ENCODE measurements at places on chromosomes 3 and 15. TPM values are rescaled to one million over a fixed set of nuclear protein-coding genes. Genes with fewer than 3 reads are reported as not detected.

GRCh38 chr3:184039414-184039813 is 7.9 kb downstream of the HTR3D start:
- DNase-seq: no peak

DNA sequence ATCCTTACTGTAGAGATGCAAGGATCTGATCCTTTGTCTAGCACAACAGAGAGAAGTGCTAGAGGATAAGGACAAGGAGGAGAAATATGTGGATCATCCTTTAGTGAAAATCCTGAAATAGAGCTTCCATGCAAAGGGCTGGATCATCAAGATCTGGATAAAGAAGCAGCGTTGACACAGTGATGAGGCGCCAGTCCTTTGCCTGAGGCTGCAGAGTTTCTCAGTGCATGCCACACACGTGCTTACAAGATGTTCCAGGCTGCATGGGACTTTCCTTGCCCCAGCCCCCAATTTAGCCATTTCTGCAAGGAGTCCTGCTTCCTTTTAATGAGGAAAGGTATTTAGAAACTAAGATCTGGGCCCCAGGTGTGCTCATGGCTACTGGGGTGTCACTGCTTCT is 7.2 kb upstream of the ABTB1 start:
- DNase-seq: no peak

- DNase-seq: no peak
These were observed 102.9 kb upstream of the ABHD17C start for GRCh38 chr15:80591938-80592825.

- no peak for DNase-seq
These were observed 27.1 kb downstream of the DNAJC13 start for GRCh38 chr3:132444383-132444782.

DNA sequence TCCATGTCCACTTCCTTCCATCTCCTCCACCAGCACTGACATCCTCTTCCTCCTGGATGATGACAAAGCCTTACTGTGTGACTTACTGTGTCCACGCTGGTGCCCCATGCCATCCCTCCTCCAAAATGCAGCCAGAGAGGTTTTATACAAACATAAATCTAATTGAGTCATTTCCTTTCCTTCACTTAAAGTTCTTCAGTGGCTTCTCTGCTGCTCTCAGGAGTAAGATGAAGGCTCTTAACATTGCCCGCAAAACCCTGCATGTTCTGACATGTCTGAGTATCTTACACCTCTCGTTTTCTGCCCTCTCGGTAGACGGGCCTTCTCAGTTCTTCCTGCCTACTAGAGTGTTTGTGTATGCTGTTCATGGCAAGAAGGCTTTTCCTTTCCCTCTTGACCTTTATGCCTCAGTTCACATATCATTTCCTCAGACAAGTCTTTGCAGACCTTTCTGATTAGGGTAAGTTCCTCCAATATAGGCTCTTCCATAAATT is 175.5 kb downstream of the CFAP20DC start:
- no peak for DNase-seq

- no peak for DNase-seq
These were observed 12.8 kb downstream of the ATRIP start for GRCh38 chr3:48459331-48459730.

DNA sequence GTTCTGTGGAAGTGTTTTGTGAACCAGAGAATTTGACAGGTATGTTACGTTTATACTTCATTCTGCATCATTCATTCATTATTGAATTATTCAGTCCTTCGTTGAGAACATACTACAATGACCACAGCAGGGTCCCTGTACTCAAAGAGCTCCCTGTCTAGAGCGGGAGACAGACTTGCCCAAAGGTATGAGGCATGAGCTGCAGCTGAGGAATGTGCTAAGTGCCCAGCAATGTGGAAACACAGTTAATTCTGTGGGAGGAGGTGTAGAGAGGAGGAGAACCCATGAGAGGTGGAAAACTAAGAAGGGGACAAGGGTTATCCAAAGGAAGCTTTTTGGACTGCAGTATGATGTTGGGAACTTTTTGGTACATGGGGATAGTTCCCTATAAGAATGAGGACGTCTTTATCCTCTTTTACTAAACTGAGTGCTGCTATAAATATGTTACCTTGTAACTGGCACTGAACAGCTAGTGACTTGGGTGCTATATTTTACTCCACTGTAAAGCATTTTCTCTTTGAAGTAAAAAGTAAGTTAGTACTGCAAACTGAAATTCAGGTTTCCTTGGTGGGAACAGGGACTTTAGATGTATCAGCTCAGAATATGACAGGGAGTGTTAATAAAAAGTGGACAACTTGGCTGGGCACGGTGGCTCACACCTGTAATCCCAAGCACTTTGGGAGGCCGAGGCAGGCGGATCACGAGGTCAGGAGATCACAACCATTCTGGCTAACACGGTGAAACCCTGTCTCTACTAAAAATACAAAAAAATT is 5.7 kb downstream of the SMAD3 start:
- DNase-seq: no peak

- no peak for DNase-seq
These were observed 31.6 kb upstream of the FAM174B start for GRCh38 chr15:92687195-92687602.

GRCh38 chr3:67854663-67855062 is 200.3 kb upstream of the SUCLG2 start:
- DNase-seq: no peak

- no peak for DNase-seq
These were observed 2.1 kb downstream of the CHST13 start for GRCh38 chr3:126525853-126526667.

DNA sequence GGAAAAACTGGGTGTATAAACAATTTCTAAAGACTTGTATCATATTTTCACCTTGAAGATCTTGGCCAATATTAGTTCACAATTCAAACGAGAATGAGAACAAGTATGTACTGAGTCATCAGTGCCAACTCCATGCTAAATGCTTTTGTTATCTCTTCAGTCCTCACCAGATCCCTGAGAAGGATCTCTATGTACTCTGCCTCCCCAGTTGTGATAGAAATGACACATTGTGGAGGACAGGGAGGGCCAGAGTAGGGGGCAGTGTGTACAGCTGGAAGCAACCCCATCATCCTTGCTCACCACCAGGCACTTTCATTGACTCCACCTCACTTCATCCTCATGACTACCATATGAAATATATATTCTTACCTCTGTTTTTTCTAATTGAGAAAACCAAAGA is 353.7 kb upstream of the SOX2 start:
- DNase-seq: no peak

DNA sequence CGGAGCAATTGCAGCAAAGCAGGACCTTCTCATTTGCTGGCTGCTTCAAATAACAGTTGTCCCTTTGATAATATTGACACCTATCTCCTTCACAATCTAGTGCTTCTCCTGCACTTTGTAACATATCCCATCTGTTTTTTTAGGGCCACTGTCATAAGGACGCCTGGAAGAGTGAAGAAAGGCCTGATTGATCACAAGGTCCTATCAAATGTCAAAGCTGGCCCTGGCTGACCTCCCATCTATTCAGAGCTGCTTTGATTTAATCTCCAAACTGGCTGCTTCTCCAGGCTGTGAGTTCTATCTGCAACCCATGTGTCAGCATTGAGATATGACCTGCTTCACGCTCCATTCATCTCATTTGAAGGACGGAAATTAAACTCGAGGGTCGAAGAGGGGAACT is 601.2 kb upstream of the KCNMB2 start:
- no peak for DNase-seq

GRCh38 chr15:100330221-100330620 is 11.6 kb downstream of the ADAMTS17 start:
- no peak for DNase-seq

- DNase-seq: no peak
These were observed 120.8 kb upstream of the MEIS2 start for GRCh38 chr15:37220949-37221670.

DNA sequence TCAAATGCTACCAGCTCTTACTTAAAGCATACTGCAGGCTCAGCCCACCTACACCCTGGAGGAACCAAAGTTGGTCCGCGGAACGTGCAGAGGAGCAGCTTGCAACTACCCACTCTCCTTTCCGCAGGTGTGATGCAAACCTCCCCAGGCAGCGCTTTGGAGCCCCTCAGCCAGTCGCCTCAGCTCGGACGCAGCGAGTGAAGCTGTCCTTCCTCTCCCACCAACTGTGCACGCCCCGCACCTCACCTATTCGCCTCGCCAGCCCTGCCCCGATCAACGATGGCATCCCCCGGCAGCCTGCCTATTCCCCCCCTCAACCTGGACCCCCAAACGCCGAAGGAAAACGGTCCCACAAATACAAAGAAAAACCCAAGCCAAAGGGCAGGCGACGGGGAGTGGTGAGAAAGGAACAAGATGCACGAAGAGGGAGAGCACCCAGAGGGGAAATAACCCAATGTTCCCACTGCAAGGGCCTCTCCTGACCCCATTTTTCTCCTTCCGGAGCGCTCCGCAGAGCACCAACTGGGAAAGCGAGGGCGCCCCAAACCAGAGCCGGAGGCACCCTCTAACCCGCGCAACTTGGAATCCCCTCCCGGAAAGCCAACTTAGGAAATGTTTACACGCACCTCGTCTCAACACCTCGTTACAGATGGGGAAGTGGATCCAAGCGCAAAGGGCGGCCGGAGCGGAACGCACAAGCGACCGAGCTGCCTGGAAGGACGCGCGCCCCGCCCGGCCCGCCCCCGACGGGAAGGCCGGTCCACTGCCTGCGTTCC is 665 bp downstream of the GLB1 start:
- peak; percentile 31 for DNase-seq

- DNase-seq: peak; percentile 12
These were observed 183.1 kb downstream of the CHST2 start for GRCh38 chr3:143302638-143303171.

DNA sequence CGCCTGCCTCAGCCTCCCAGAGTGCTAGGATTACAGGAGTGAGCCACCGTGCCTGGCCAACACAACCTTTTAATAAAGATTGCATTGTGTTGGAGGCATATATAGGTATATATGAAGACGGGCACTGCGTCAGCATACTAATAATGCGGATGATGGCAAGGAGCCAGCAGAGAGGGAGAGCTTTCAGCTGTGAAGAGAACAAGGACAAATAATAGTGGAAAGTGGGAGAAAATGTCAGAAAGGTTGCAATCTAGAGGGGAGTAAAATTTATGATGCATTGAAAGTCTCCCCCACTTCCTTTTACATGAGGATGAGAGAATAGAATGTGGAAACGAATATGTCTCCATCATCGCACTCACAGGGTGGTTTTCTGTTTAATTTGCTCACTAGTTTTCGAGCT is 170.5 kb upstream of the TBL1XR1 start:
- no peak for DNase-seq

GRCh38 chr3:125302932-125303331 is 72.2 kb downstream of the ZNF148 start:
- DNase-seq: no peak

DNA sequence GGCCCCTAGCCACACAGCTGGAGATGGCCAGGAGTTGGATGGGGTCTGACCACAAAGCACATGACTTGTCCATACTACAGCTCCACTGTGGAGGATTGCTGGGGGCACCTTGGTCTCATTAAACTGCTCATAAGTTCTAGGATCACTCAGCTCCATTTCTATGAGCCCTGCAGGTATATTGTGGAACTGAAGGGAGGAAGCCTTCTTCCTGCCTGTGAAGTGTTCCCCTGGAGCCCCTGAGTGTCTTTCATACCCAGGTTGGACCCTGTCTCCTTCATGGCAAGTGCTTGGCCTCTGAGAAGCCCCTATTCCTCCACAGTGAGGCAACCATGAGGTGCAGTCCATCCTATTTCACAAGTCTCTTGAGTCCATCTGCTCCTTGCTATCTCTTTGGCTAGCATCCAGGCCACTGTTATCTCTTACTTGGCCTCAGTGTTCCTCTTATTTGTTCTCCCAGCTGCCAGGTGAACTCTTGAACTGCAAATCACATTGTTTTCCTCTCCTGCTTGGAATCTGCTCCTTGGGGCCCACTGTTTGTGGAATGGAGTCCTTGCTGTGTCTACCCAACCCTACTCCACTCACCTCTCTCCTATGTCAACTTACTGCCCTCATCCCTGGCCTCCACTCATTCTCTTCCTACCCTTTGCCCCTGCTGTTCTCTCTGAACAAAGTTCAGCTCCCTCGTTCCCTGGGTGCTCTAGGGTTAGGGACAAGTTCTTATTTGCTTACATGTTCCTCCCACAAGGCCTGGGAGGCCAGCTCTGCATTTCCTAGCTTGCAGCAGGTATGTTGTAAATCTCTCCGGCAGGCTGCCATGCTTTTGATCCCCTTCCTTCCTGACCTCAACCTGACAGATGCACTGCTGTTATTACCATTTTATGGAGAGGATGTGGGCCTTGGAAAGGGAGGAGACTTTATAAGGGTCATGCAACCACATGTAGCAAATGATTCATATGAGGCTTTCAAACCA is 1.2 kb downstream of the ACOX2 start:
- peak; percentile 69 for DNase-seq

GRCh38 chr15:68821841-68822381 is 1.2 kb upstream of the ANP32A start:
- no peak for DNase-seq

DNA sequence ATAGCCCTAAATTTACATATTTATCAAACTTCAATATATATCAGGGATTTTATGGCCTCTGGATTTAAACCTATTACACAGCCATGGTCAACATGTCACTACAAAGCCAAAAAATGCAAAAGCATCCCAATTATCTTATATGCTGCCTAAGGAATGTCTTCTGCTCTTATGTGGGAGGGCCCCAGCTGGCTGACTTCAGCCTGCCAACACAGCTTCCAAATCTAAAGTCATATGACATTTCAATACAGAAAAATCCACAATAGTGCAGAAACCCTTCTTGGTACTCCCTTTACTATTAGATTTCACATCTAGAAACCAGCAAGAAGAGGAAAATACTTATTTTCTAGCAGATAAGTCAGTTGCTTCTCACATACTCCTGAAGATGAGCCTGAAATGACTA is 6.4 kb downstream of the PFN2 start:
- DNase-seq: no peak

DNA sequence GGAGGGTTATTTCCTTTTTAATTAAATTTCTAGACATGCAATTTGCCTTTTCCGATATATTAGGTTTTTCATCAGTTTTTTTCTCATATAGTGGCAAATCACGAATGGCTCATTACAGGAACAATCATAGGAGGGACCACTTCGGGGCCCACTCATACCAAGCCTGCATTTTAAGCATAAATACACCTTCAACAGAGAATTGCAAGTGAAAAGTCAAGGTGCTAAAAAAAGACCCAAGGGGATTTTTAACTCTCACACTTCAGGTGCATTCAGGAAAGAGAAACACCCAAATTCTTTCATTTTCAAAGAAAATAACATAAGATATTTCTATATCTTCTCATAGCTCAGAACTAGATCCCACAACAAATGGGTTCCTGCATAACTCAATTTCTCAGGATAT is 979.6 kb upstream of the NR2F2 start:
- DNase-seq: no peak

The WDR72 gene
- 10.7 TPM for total RNA-seq

The ATP10A gene
- 19.8 TPM for total RNA-seq

The TRPM7 gene
- 33.6 TPM for total RNA-seq

The NR1I2 gene
- 106 TPM for total RNA-seq

The NKIRAS1 gene
- total RNA-seq: 11.0 TPM

The GXYLT2 gene
- total RNA-seq: 12.1 TPM

The KIF7 gene
- total RNA-seq: 6.1 TPM

The ADGRG7 gene
- 2.0 TPM for total RNA-seq

The FHIT gene
- total RNA-seq: 38.6 TPM

The NPAP1 gene
- 0.17 TPM for total RNA-seq

The SAMMSON gene
- not detected for total RNA-seq
